Kidney epithelial cell (primary cell): ENCODE measurements at places on chromosomes 12 and 14. TPM values are rescaled to one million over a fixed set of nuclear protein-coding genes. Genes with fewer than 3 reads are reported as not detected.

Gene SLC25A21
- 2.1 and 51.1 TPM in 2 replicates for total RNA-seq

Gene VPS29
- 75.4 and 93.7 TPM in 2 replicates for total RNA-seq

Gene HNRNPC
- total RNA-seq = 723 and 773 TPM in 2 replicates

Gene SLC6A13
- not detected in 2 replicates for total RNA-seq

Gene METTL1
- total RNA-seq = 20.3 and 22.4 TPM in 2 replicates

Gene JPH4
- 1.0 and 1.1 TPM in 2 replicates for total RNA-seq

Gene SELPLG
- 0.34 and 0.42 TPM in 2 replicates for total RNA-seq
